Stimulated activated naive B cell treated with anti-CD40 and anti-IgM and Interleukin-4, amounts not matched to agents 10 μg/mL and 1 μg/mL and 100 μg/mL, for 72 hours (primary cell): ENCODE measurements at places on chromosomes 13 and 19.

- no peak for DNase-seq
These were observed 25.5 kb downstream of the NKPD1 start for GRCh38 chr19:45135176-45135885.

GRCh38 chr13:21326155-21327031 is 132.7 kb downstream of the ZDHHC20 start:
- no peak for DNase-seq

DNA sequence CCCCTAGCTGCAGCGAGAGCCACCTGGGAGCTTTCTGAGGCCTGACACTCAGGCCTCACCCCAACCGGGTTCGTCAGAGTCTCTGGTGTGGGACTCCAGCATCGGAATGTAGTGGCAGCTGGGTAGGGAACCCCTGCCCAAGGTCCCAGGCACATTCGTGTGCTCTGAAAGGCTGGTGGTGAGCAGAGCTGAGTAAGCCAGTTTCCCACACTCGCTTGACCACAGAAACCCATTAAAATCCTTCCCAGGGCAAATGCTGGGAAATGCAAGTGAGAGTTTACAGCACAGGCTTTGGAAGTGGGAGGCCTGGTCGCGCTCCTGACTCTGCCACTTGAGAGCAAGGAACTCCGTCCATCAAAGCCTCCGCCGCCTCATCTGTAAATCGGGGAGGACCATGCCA is 4.2 kb downstream of the TRAPPC6A start:
- no peak for DNase-seq

GRCh38 chr13:33318037-33318436 is 32.5 kb upstream of the STARD13 start:
- DNase-seq = no peak

DNA sequence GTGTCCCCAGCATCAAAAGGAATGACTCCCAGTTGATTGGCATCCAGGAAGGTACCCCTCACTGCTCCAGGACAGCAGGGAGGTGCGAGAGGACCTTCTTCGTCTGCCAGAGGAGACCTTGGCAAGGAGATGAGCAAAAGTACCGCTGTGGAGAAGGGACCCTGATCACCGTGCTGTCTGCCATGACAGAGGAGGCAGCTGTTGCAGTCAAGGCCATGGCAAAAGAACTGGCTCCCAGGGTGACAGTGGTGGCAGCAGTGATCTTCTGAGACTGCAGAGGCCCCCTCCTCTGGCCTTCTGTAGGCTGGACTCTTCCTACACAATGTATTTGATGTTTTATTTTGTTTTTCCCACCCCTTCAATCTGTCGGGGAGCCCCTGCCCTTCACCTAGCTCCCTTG is 32.0 kb downstream of the NKPD1 start:
- no peak for DNase-seq

GRCh38 chr19:6226444-6227155 is 53.2 kb downstream of the MLLT1 start:
- no peak for DNase-seq

DNA sequence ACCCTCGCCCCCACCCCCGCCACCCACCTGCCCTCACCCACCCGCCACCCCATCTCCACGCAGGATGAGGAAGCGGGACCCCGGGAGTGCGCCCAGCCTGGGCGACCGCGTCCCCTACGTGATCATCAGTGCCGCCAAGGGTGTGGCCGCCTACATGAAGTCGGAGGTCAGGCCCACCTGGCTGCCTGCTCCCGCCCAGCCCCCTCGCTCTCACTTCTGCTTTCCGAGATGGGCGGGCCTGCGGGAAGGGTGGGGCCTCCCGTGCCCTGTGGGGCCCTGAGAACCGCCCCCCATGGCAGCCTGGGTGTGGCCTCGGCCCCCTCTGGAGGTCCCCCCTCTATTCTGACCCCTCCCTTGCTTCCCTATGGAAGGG is 3.1 kb upstream of the SPIB start:
- DNase-seq = peak; percentile 95

GRCh38 chr13:102686024-102686423 is 8.8 kb downstream of the METTL21C start:
- DNase-seq = no peak

- no peak for DNase-seq
These were observed 18.2 kb downstream of the COMP start for GRCh38 chr19:18772620-18773587.

DNA sequence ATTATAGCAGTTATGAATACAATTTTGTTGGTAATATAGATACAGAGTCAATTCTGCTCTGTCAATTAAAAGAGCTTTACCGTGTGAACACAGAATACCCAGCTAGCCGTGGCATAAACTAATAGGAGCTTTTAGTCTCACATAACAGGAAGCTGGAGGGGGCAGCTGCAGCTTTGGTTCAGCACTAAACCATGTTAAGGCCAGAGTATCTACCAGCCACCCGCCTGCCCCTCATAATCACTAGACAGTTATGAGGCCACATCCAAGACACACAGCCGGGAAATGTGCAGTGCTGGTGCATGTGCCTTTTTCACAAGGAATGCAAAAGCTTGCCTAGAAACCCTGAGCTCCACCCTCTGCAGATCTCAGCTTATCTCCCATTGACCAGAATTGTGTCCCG is 62.3 kb downstream of the SGCG start:
- DNase-seq = no peak

GRCh38 chr19:28242317-28242927 is 970.5 kb downstream of the UQCRFS1 start:
- peak; percentile 1 for DNase-seq

GRCh38 chr13:108877300-108877699 is 247.9 kb downstream of the MYO16 start:
- DNase-seq = no peak

DNA sequence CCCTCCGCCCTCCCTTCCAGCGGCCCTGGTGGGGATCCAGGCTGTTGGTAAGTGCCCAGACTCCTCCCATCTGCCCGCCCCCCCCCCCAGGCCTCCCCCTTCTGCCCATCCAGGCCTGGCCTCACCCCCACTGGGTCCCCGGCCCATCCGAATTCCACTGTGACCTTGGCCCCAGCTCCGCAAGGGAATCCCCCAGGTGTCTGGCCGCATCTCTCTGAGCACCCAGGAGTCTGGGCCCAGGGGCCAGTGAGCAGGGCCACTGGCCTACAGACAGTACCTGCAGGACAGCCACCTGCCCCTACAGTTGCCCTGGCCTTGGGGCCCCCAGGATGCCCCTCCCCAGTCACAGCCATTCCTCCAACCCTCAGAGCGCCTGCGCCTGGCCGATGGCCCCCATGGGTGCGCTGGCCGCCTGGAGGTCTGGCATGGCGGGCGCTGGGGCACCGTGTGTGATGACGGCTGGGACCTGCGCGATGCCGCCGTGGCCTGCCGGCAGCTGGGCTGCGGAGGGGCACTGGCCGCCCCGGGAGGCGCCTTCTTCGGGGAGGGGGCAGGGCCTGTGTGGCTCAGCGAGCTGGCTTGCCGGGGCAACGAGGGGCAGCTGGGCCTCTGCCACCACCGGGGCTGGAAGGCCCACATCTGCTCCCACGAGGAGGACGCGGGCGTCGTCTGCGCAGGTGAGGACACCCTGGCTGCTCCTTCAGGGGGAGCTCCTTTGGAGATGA is 912 bp downstream of the SSC5D start:
- no peak for DNase-seq

- no peak for DNase-seq
These were observed 5.9 kb upstream of the GDF15 start for GRCh38 chr19:18379803-18380747.

DNA sequence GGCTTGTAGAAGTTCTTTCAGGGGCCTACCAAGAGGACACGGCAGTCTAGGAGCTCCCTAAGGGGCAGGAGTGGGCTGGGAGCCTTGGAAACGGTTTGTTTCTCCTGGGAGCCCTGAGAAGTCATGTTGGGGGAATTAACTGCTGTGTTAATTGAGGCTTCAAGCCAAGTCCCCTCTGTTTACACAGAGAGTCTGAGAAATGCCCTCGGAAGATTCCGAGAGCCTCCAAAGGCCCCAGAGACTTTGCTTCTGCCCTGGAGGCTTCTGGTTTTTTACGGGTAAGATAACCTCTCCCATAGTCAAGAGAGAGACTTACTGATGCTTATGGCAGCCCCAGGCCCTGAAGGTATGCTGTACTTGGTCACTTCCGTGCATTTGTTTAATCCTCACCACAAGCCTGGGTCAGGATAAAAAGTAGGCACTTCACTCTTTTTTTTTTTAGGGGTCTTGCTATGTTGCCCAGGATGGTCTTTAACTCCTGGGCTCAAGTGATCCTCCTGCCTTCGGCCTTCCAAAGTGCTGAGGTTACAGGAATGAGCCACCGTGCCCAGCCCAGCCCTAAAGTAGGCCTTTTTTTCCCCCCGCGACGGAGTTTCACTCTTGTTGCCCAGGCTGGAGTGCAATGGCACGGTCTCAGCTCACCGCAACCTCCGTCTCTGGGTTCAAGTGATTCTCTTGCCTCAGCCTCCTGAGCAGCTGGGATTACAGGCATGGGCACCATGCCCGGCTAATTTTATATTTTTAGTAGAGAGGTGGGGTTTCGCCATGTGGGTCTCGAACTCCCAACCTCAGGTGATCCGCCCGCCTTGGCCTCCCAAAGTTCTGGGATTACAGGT is 15.2 kb downstream of the IER2 start:
- DNase-seq = no peak

GRCh38 chr13:103250071-103250470 is 183.9 kb upstream of the SLC10A2 start:
- no peak for DNase-seq

DNA sequence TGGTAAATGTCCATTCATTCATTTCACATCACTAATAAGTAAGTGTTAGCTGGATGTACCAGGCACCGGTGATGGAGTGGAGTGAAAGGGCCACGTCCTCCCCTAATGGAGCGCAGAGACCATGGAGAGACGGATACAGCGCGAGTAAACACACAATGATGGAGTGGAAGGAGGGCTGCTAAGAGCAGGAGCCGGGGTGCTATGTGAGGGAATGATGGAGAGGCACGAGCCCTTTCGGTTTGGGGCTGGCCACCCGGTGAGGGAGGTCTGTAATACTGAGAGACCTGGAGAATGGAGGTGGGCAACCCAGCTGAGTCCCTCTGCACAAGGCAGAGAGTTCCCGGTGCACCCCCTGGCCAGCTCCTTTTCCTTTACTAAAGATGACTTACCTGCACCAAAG is 53.7 kb downstream of the PEPD start:
- DNase-seq = no peak

DNA sequence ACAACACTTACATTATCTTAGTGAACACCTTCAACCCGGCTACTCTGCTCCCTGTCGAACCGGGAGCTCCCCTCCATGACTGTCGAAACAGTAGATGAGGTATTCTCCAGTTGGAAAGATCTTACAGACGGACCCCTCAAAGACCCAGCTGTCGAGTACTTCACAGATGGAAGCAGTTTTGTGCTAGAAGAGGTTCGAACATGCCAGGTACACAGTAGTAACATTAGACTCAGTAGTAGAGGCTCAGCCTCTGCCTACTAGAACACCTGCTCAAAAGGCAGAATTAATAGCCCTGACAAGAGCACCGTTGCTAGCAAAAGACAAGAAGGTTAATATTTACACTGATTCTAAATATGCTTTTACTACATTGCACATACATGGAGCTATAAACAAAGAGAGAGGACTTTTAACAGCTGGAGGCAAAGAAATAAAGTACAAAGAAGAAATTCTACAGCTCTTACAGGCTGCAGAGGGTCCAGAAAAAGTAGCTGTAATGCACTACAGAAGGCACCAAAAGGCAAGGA is 13.6 kb upstream of the SLC15A1 start:
- DNase-seq = no peak

GRCh38 chr13:83882606-83882959 is 309 bp upstream of the SLITRK1 start:
- DNase-seq = no peak

GRCh38 chr19:16473875-16474392 is 2.2 kb upstream of the EPS15L1 start:
- no peak for DNase-seq

DNA sequence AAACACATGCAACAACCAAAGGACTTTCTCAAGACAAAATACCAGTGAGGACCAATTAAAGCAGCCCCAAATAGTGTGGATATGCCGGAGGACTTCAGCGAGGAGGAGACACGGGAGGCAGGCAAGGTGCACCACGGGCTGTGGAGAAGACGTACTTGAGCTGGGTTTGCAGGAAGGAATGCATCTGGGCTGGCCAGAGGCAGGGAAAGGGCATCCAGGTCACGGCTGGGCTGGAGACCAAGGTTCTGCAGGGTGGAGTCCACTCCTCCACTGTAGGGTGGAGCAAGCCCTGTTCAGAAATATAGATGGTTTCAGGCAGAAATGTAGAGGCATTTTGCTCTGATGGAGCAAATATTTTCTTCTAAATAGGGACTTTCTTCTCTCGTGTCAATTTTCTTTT is 36.6 kb upstream of the MEDAG start:
- no peak for DNase-seq

DNA sequence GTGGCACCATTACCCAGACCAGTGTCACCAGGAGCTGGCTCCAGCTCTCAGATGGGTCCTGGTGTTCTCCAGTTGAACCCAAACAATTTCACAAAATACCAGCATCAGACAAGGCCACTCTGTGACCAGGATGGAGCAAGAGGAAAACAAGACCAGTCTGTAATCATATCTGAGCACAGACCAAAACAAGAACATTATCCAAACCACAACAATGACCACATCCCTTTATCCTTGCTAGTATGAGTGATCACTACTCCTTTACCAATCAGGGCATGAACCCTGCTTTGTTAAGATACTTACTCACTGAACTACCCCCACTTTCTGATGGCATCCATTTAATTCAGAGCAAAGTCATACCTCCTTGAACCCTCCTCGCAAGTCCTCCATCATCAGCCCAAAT is 145.9 kb downstream of the NUFIP1 start:
- DNase-seq = no peak
